ENCODE measurements at places on chromosomes 5 and 9. TPM values are rescaled to one million over a fixed set of nuclear protein-coding genes. Genes with fewer than 3 reads are reported as not detected.

DNA sequence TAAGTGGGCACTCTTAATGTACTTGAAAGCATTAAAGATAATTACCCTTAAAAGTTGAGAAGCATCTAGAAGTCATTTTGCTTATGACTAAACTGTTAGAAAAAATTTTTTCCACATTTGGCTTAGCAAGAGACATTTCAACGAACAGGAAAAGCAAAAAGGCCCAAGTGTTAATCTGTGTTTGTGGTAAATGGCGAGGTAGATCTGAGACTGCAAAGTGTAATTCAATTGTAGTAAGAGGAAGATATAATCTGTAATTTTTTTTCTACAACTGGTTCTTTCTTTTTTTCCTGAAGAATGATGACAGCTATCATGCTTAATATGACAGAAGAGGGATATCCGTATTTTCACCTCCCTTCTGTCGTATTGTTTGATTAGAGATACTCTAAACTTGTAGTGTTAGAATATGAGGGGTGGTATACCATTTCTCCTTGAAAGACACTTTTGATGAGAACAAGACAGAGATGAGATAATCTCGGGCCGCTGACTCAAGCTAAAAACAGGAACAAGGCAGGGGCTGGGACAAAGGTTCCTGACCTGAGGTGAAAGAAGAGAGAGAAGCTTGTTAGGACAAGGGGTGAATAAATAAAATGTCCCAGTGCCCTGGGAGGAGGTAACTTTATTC lies 459.3 kb upstream of the ZNF608 start:
- no peak for DNase-seq

DNA sequence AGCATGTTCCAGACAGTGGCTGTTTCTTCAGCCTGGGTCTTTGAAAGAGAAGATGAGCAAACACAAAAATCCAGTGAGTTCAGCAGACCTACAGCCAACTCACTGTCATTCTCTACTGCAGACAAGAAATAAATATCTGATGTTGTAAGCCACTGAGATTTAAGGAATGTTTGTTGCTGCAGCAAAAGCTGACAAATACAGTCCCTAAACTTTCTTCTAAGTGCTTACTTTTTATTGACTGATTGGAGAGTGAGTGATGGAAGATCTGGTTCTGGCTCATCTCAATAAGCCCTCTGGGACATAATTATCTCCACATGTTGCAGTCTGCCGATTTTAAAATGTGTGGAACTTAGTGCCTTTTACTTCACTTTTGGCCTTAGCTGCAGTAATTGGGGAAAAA lies 69.9 kb upstream of the LMNB1 start:
- DNase-seq: no peak

DNA sequence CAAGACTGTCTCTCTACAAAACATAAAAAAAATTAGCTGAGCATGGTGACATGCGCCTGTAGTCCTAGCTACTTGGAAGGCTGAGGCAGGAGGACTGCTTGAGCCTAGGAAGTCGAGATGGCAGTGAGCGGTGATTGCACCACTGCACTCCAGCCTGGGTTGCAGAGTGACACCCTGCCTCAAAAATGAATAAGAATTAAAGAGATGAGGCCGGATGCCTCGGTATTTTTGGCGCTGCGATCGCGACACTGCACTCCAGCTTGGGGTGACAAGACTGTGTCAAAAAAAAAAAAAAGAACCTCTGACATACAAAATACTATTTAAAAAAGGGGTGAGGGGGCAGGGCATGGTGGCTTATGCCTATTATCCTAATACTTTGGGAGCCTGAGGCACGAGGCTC lies 7.3 kb downstream of the GPBP1 start:
- no peak for DNase-seq

- no peak for DNase-seq
Observed at GRCh38 chr9:108100571-108100970, 611.0 kb upstream of the KLF4 start.

The MELK gene
- total RNA-seq: 124 TPM

The ZNF367 gene
- 18.5 TPM for total RNA-seq

The FBP1 gene
- total RNA-seq: not detected

The SHISAL2B gene
- not detected for total RNA-seq

The ST8SIA4 gene
- 0.10 TPM for total RNA-seq

The HTR4 gene
- total RNA-seq: not detected
